ENCODE measurements at places on chromosomes 6 and 20.

- DNase-seq: peak; percentile 86
These were observed 5.5 kb upstream of the ARMC12 start for GRCh38 chr6:35731414-35731735.

DNA sequence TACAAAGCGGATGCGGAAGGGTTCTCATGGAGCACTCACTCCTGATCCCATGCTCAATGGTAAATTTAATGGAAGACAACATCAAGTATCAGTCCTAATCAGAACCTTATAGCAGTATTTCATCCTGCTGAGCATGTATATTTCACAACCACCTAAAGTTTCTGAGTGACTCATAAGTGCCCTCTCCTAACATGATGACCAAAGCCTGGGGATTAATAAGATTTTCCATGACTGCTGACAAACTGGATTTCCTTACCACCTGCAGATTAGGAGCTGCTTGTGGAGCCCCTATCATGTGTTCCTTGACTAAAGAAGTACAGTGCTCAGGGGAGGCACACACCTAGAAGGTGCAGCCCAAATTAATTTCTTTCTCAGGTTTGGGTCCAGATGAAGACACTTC lies 112.8 kb downstream of the INSM1 start:
- no peak for DNase-seq

DNA sequence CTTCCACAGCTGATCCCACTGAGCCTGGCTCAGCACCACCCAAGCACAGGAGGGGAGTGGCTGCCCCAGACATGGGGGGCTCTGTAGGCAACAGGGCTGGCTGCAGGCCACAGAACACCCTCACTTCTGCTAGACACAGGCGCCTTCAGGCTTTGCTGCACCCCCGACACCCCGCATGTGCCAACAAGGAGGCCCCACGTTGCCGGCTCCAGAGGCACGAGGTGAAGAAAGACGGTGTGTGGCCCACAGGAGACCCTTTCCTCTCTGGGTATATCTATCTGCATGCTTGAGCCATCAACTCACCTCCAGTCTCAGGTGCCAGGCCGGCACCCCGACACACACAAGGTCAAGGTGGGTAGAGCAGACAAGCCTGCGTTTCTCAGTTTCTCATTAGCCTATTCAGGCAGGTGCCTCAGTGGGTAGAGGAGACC lies 158.3 kb downstream of the DLL1 start:
- DNase-seq: no peak

- DNase-seq: peak; percentile 98
These were observed 72.6 kb upstream of the ZNF184 start for GRCh38 chr6:27545271-27546046.

DNA sequence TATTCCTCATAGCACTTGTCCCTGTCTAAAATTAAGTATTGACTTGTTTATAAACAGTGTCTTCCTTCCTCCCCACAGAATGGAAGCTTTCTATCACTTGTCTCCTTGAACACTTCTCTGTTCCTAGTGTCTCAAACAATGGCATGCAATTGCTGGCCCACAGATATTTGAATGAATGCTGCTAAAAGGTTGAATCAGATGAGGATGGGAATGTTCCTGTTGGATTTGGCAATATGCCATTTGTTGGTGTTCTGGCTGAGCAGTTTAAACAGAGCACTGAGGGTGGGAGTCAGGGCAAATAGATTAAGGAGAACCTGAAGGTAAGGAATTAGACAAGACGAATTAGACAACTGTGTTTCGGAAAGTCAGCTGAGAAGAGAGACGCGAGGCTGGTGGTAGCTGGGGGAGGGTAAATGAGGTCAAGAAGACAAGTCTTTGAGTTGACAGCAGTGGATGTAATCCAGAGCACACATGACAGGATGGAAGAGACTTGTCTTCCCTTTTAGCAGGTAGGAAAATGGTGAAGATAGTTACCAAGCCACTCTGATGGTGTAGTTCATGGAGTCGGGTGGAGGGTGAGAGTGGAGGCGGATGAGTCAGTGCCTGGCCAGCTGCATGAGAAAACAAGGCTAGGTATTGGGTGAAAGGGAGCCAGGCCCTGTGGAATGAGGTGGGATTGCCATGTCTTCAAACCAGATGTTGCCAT lies 58.3 kb upstream of the GNRH2 start:
- DNase-seq: no peak

DNA sequence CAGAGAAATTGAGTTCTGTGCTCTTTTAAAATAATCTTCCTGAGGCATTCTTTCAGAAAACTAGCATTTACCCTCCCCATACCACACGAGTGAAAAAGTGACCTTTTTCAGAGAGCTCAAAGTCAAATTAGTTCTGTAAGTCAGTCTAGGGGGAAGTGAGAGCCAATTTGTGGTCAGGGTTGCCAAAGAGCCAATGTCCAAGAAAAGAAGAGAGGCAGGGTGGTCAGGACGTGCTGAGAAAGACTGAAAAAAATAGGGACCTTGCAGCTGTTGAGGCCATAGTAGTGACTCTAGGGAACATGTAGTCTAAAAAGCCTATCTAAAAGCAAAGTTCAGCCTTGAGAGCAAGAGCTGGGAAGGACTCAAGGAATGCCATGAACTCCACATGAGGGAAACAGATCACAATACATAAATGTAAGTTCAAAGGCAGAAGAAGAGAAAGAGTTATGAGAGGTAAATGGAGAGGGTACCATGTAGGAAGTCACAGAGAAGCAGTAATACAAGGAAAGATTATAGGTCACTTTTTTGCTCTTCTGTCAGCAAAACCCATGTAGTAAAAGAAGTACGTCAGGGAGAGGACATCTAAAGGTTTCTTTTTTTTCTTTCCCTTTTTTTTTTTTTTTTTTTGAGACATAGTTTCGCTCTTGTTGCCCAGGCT lies 565.1 kb upstream of the FLRT3 start:
- DNase-seq: no peak

GRCh38 chr20:38073307-38074071 lies 39.9 kb downstream of the RPRD1B start:
- peak; percentile 73 for DNase-seq

Data from SK-MEL-5 (cell line).